ENCODE measurements at places on chromosomes 1 and 21.

GRCh38 chr1:9296850-9297249 lies 4.2 kb downstream of the SPSB1 start:
- DNase-seq, result no peak

DNA sequence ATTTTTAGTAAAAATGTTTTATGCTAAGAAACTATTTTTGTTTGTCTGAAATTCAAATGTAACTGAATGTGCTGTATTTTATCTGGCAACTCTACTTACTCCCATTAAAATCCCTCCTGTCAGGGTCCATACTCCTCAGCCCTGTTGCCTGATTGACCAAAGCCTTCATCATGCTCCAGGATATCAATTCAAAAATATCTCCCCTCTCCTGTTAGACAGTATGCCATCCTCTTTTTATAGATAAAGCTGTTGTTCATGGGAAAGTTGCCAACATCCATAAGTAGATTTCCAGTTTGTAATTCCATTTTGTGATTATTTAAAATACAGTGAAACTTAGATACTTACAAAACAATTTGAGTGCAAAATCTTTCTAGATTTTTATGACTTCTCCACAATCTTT lies 65.7 kb downstream of the DTL start:
- no peak for DNase-seq

DNA sequence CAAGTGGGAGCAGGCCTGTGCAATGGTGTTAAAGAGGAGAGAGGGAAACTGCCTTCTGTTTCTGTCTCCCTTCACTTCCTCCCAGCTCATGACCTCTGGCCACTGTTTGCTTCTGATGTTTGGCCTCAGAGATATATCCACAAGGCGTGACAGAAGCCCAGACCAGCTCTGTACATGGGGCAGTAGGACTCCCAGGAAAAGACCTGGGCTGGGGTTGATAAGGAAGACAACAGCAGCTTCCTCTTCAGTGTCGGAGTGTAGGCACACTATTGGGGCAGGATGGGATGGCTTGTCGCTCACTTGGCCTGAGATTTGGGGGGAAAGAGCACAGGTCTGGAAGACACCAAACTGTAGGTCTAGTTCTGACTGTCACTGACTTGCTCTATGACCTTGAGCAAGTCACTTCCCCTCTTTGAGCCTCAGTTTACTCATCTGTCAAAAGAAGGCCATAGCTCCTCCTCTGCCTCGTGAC lies 67.8 kb upstream of the KLHDC7A start:
- no peak for DNase-seq

- DNase-seq, result no peak
Measured at GRCh38 chr1:91283421-91283726, 121.3 kb downstream of the HFM1 start.

GRCh38 chr1:147757015-147757990 lies 3.1 kb downstream of the GJA5 start:
- DNase-seq, result no peak

DNA sequence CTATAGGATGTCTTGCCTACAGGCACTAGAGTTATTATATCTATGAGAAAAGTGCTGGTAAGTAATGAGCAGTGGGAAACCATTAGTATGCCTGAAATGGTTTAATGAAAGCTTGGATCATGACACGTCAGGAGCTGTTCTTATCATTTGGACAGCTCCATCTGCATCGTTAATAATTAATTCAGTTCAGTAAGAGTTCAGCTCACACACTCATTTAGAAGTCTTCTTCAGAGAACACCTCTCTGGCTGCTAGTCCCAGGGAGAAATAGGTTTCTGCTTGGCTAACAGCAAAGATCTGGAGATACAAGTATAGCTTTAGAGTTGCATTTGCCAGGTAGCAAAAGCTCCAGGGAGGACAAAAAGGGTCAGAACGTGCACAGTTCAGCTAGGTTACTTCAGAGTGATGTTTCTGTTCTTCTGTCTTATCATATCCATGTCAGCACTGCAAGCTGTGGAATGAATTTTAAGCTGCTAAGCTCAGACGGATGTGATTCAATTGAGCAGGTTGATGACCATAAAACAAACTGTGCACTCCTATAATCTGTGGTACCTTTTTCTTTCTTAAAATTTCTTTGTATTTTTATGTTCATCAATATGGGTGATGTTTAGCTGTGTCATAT lies 173.6 kb downstream of the ADGRL2 start:
- DNase-seq, result no peak

DNA sequence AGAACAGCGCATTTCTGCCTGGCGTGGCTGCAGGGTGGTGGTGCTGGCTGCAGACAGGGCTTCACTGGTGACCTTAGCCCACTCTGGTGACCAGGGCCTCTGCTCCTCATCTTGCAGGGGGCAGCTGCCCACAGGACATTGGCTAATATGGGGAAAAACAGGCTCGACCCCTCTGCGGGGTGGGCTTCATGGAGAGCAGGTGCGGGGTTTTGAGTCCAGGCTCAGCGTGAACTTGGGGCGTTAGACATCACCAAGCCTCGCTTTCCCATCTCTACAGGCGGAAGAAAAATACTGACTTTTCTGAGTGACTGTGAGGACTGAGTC lies 24.4 kb downstream of the LHX4 start:
- no peak for DNase-seq

GRCh38 chr21:45562402-45562801 lies 20.2 kb upstream of the SLC19A1 start:
- no peak for DNase-seq

DNA sequence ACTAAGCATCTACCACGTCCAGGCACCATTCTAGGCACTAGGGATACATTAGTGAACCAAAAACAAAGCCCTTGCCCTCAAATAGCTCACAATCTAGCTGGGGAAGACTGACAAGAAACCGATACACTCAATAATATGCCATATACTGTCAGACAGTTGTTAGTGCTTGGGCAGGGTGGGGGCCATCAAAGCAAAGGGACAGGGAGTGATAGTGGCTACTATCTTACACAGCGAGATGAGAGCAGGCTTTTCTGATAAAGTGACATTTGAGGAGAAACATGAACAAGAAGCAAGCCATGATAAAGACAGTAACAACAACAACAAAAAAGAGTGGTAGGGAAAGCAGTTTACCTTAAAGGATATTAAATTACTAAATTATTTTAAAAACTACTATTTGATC lies 41.1 kb downstream of the ERO1B start:
- no peak for DNase-seq

DNA sequence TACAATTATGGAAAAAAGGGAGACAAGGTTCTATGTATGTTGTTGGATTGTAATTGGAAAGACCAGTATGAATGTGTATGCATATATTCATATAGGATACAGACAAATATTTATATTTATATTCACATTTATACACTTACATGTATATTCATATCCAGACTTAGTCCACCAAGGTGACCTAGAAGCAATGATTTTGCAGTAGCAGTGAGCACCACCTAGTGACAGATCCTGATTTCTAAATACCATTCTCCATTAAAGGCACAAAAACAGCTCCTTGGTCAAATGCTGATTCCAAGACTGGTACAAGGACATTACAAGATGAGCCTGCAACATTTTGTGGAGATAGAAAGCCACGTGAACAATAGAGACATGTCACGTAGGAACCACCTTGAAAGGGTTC lies 153.4 kb downstream of the SDCCAG8 start:
- DNase-seq, result no peak
